MCF 10A (cell line): ENCODE measurements at places on chromosomes 3 and 15.

DNA sequence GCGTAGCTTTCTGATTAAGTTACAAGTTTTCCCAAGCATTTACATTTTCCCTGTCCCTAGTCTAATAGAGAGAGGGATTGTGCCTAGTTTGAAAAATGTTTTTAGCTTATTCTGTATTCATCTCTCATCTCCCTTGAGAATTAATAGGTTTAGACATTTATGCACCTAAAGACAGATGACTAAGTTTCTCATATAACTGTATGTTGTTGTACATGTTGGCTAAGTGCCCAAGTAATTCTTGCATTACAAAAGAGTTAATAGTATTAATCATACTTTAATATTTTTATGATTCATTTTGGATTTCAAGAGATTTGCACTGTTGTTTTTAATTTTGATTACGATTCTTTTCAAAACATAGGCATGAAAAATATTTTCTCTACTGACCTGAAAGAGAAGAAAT lies 109.0 kb upstream of the TBL1XR1 start:
- DNase-seq, result peak; percentile 68

DNA sequence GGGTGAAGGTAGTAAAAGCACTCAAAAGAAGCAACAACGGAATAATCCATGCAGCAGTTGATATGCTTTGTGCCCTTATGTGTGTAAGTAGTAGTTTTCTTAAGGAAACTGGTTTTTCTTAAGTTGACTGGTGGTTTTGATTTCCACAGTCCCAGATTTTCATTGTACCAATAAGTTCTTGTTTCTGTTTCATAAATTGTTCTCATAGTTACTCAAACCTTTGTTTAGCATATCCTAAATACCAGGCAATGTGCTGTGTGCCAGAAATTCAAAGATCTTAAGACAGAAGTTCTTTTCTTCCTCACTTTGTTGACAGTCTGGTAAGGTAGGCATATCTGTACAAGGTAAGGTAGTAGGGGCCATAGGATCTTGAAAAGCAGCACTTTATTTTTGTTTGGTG lies 40.0 kb downstream of the DNAJC13 start:
- DNase-seq, result no peak

GRCh38 chr3:18044971-18045880 lies 302.8 kb upstream of the TBC1D5 start:
- DNase-seq, result no peak

GRCh38 chr3:159987291-159987711 lies 1.3 kb upstream of the IL12A start:
- peak; percentile 12 for DNase-seq

- no peak for DNase-seq
Observed at GRCh38 chr3:99548674-99549073, 89.7 kb upstream of the COL8A1 start.

DNA sequence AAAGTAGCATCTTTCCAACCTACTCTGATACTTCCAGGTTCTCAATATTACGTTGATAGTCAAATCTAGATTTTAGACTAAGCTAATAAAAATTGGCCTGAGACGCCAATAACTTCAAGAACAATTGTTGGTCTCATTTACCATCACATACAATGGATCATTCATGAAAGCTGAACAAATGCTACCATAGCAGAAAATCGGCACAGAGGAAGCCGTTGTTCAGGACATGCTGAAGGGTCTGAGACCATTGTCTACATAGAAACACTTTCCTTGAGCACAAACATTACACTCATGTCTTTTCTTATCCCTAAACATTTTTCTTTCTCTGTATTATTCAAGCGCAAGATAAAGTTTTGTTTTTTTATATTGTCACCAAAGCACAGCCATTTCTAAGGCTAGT lies 37.2 kb upstream of the FHIT start:
- DNase-seq, result no peak

DNA sequence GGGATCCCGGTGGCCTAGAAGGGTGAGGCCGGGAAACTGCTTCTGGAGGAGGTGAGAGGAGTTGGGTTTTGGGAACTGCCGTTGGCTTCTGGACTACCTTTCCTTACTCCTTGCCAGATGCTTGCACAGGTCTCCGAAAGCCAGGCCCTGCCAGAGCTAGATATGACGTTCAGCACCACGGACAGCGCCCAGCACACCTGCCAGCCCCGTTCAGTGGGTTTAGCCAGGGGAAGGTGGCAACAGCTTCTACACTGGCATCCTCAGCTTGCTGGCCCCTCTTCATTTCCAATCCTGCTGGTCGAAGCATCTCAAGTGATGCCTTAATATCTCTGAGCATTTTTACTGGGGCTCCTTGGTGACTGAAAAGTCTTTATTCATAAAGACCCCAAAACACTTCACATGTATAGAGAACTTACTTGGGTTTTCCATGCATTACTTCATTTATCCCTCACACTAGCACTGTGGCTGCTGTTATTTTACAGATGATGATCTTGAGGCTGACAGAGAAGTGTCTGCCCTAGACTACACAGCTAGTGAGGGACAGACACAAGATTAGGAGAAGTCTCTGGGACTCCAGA lies 21.9 kb downstream of the HCN4 start:
- DNase-seq, result peak; percentile 68

- peak; percentile 11 for DNase-seq
Observed at GRCh38 chr3:163878396-163878795, 1199.9 kb downstream of the SI start.

- DNase-seq, result peak; percentile 95
Observed at GRCh38 chr3:56467108-56467507, 1.2 kb downstream of the ERC2 start.

DNA sequence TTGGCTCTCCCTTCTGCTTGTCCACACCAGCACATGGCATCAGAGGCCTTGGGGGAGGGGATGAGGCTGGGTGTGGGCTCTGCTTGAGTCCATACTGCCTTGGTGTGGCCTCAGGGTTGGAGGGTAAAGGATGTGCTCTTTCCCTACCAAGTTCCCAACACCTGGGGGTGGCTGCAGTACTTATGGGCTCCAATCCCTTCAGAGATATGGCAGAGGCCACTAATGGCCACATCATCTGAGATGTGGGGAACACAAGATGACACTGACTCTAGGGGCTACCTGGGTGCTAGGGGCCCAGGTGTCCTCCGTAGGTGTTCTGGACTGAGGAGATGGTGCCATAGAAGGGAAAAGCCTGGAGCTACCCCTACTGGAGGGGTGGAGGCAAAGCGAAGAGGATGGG lies 6.9 kb downstream of the CXCR6 start:
- DNase-seq, result no peak

GRCh38 chr3:71542521-71543370 lies 40.8 kb downstream of the FOXP1 start:
- DNase-seq, result peak; percentile 68

- DNase-seq, result no peak
Observed at GRCh38 chr3:4580346-4581123, 87.4 kb downstream of the ITPR1 start.

GRCh38 chr15:50183112-50183794 lies 1.3 kb downstream of the SLC27A2 start:
- no peak for DNase-seq

DNA sequence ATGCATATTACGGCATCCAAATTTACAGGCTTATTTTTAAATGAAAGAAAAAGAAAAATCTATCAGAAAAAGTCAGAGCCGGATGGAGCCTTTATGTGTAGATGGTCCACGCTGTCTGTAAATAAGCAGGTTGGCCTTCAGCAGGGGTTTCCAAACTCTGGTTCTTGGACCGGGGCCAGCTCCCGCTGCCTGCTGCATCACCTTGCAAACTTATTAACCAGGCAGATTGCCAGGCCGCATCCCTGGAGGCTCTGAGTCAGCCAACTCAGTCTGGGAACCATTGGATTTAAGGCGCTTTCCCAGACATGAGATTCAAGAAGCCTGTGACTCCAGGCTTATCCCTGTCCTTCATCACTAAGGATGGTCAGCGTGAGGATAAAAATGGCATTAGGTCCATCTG lies 212.4 kb downstream of the OPA1 start:
- DNase-seq, result peak; percentile 100

DNA sequence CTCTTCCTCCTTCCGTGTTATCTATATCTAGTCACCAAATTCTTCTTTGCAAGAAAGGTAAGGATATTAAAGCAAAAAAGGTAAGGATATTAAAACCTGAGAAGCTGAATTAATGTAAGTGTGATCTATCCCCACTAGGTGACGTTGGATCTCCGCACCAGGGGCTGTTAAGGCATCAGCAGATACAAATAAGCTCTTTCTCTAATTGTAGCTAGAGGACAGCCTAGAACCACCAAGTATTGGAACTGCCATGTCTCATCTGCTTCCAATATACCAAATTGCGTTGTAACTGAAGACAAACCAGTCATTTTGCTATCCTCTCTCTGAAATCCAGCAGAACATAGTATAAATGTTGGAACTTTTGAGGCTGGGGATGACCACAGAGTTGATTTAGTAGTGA lies 471.2 kb upstream of the TGFBR2 start:
- DNase-seq, result peak; percentile 2

- no peak for DNase-seq
Observed at GRCh38 chr3:86554383-86554782, 436.6 kb downstream of the VGLL3 start.

GRCh38 chr3:127212231-127212630 lies 19.3 kb downstream of the PRR23E start:
- no peak for DNase-seq

DNA sequence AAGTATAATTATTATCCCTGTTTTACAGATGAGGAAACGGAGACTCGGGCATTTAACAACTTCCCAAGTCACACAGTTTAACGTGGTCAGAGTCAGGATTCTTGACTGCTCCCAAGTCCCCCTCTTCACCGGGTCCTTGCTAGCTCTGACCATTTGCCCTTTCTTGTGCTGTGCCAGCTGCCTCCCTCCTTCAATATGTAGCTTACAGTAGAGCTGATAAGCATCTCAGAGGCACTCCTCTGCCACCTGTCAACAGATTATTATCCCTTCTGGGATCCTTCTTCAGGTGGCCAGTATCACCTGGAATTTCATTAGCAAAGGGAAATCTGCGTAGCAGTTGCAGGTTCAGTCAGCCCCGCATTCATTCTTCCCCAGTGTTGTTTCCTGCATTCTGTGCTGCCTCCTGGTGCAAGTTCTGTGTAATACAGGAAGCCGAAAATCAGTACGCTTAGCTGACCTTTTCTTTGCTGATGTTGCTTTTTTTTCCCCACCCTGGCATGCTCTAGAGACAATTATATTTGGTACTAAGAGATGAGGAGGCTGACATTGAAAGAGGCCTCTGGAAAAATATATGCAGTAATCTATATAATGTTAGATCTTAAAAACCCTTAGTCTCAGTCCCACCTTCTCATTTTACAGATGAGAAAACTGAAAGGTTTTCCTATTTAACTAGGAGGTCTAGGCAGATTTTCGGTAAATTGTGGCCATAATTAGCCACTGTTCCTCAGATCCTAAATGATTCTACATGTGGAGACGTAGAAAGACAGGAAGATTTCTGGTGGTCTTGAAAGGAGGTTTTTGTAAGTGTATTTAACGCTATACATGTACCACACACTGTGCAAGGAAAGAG lies 24.8 kb downstream of the TMOD2 start:
- peak; percentile 71 for DNase-seq

DNA sequence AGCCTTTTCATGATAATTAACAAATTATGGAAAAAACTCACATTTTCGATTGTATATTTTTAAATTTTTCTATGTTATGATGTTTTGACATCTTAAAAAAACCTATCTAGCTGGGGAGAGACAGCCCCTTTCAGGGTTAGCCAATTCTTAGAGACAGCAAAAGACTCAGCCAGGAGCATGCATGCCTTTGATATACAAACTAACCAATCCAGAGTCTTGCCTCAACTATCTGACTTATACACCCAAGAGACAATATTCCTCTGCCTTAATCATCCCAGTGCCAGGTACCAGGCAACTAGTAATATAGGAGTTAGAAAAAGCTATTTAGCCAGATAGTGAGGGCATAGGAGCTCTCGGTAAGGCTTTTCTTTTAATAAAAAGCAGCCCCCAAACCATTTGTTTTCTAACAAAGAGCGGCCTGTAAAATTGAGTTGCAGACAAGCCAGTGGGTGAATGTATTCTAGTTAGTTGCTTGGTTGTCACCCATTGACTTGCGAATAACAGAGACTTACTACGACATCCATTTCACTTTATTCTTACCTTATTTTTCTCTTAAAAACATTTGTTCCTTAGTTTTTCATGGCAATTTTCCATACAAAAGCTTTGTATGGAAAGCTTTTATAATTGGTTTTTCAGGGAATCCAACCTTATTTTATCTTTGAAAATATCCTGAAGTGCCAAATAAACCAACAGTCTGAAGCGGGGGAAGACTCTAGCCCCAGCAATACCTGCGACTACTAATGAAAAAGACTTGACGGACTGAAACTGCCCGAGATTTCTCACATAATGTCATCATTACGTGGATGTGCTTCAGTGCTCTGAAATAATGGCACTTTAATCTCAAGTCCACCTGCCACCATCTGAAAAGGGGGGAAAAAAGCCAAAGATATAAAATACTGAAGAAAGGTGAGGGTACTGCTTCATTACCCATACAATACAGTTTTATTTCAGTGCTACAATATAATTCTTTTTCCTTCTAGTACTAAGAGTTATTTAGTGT lies 64.6 kb upstream of the ATP2C1 start:
- no peak for DNase-seq

DNA sequence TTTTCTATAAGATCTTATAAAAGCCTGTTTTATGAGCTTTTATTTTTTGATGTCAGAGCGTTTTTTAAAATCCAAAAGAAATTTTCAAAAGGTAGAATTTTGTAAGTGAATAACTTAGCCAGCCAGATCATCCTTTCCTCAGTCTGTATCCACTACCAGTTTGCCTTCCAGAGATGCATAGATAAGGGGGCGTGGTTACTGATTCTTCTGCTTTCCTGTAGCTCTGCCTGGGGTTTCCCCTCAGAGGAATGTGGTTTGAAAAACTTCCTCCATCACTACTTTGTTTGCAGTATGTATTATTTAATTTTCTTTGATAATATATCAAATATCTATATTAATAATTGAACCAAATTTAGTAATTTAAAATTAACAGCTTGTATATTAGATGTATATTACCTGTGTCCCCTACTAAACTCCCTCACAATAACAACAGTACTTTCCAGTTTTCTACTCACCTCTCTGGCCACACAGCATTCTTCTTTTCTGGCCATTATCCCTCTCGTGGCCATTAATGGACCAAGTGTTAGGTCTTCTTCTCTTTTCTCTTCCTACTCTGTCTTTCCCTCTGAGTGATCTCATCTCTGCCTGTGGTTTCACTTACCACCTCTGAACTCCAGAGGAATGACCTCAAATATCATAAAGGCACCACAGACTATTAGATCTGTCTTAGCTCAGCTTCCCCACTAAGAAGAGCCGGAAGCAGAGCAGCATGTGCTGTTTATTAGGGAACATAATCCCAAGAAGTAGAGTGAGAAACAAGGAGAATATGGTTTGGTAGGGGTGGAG lies 239.7 kb downstream of the UBE2E2 start:
- no peak for DNase-seq

GRCh38 chr15:33157371-33158037 lies 37.0 kb downstream of the FMN1 start:
- DNase-seq, result no peak

GRCh38 chr3:140292170-140292569 lies 357.2 kb downstream of the CLSTN2 start:
- peak; percentile 33 for DNase-seq

DNA sequence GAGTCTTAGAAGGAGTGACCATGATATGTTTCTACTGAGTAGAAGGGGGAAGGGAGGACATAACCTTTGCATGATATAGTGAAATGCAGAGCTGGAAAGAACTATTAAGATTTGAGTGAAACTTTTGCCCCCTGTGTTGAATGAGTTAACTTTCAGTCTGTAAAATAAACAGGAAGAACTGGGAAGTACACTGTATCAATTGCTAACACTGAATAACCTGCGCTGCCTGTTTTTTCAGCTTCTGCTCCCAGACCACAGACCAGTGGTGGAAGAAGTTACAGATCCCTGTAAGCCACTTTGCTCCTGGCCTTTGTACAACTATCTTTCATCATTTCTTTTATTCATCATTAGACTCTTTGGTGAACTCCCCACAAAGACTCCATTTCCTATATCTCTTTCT lies 3.6 kb upstream of the LRCH3 start:
- DNase-seq, result no peak

GRCh38 chr3:184289426-184289938 lies 9.6 kb upstream of the PSMD2 start:
- DNase-seq, result peak; percentile 73
